ENCODE measurements at places on chromosomes 3 and 15.

- H3K4me1 ChIP-seq = no peaks in the 10 kb centered on the region
- no peaks in the 10 kb centered on the region for H3K27me3 ChIP-seq
- H3K4me3 ChIP-seq = no peak overlapping the region
- DNase-seq = no peak
Observed at GRCh38 chr3:55426486-55426885, 60.6 kb downstream of the WNT5A start.

DNA sequence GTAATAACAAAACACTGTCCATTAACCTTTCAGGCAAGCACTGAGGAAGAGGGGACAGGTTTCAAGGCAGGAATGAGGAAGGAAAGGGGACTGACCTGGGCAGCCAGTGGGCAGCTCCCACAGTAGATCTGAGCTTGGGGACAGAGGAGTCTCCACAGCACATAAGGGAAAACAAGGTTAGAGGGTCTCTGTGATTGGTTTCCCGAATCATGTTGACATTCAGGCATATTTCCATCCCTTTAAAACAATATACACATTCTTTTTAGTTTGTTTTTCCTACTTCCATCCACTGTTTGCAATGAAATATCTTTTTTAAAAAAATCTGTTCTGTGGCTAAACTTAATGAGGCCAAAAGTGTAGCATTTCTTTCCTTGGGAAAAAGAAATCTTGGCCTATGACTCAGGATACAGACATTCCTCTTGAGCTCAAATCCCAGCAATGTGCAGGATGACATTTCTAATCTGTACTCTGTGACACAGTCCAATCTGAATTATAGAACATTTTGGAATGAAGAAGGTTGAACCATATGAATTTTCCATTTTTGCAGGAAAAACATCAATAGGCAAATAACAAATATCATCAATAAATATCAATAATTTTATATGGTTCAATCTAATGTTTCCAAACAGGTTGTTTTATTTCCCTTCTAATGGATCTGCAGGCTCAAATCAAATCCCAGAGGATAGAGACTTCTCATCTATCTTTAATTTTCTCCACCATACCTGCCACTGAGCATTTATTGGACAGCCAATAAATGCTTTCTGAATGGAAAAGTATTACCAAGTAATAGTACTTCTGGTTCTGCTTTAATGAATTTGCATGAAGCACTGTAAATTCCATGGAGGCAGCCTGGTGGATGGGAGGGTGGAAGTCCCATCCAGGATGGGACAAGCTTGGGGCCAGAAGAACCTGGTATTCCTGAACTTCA, 54.1 kb downstream of the ITGB5 start:
- H3K27ac ChIP-seq = peak overlapping the region; percentile 88
- H3K4me1 ChIP-seq = peaks cover 95% of the 10 kb centered on the region
- no peak for DNase-seq
- no peaks in the 10 kb centered on the region for H3K36me3 ChIP-seq
- no peak overlapping the region for H3K4me3 ChIP-seq

DNA sequence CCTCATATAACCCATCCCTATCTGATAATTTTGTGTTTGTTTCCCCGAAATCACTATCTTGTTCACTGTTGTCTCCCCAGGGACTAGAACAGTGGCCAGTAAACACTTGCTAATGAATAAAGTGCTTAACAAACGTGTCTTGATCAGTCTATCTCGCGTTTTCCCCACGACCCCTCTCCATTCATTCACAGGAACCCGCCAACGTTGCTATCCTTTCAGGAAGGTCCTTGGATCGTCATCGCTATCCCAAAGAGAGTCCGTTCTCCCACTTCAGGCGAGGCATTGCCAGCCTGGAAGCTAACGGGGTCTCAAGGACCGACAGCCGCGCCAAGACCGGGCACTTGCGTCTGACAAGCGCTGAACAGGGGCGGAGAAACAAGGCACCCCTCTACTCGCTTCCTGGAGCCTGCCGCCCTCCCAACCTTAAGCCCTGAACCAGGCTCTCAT, 344 bp downstream of the LINS1 start:
- H3K4me1 ChIP-seq = peaks cover 35% of the 10 kb centered on the region
- no peaks in the 10 kb centered on the region for H3K27me3 ChIP-seq
- no peak for DNase-seq
- peak overlapping the region; percentile 30 for H3K27ac ChIP-seq
- peak overlapping the region; percentile 94 for H3K4me3 ChIP-seq
- no peaks in the 10 kb centered on the region for H3K36me3 ChIP-seq

DNA sequence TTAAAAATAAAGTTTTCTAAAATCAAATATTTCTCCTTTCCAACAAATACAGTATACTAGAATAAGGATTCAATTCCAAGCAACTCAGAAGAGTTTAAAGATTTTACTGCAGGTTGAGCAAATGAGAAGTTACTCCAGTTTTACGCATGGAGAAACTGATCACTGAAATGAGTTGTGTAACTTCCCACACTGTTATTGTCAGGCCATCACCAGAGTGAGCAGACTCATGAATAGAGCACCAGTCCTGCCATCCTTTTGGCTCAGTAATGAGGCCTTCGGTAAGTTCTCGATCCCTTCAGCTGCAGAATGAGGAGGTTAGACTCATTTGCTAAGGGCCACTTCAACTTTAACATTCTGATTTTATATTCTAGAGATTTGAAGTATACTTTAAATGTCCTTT, 48.1 kb downstream of the OSBPL10 start:
- no peaks in the 10 kb centered on the region for H3K27me3 ChIP-seq
- no peak overlapping the region for H3K27ac ChIP-seq
- H3K4me1 ChIP-seq = peaks cover 15% of the 10 kb centered on the region
- H3K4me3 ChIP-seq = no peak overlapping the region
- H3K36me3 ChIP-seq = no peaks in the 10 kb centered on the region

DNA sequence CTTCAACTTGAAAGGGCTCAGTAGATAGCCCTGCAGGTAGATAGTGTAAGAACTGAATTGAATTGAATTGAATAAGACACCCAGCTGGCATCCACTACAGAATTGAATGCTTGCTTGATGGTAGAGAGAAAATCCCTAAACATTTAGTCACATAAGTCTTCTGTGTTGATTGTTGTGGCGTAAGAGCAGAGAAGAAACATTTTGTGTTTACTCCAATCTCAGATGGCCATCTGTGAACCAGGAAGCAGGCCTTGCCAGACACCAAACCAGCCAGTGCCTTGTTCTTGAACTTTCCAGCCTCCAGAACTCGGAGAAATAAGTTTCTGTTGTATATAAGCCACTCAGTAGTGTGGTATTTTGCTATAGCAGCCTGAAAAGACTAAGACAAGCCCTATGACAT, 43.6 kb downstream of the SST start:
- DNase-seq = no peak
- no peak overlapping the region for H3K4me3 ChIP-seq
- no peaks in the 10 kb centered on the region for H3K4me1 ChIP-seq
- no peak overlapping the region for H3K27ac ChIP-seq

GRCh38 chr15:100951965-100952364, 32.8 kb downstream of the LRRK1 start:
- no peaks in the 10 kb centered on the region for H3K27me3 ChIP-seq
- H3K4me3 ChIP-seq = no peak overlapping the region
- DNase-seq = no peak

GRCh38 chr3:127628788-127629466, at the start of gene PODXL2:
PODXL2 (plus strand) TSS chr3:127629185; CDS start chr3:127629220, 35 bp downstream.
- H3K36me3 ChIP-seq = no peaks in the 10 kb centered on the region
- H3K27ac ChIP-seq = no peak within 1 kb of the TSS
- no peaks in the 10 kb centered on the region for H3K27me3 ChIP-seq
- DNase-seq = no peak
- H3K4me1 ChIP-seq = peaks cover 3% of the 10 kb centered on the region

DNA sequence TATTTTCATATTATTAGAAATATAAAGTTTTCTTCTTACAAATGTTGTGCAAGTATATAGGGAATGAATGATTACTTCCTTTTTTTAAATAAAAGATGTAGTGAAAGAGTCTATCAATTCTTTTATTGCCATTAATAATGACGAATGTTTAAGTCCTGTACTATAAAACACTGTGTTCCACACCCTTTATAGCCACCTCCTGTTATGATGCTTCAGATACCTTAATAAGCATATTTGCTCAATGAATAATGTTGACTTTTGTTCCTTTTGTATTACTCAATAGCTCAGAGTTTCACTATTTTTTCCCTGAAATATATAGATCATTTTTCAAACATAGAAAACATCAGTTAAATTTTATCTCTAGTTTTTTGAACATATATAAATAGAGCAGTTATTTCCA, 378.2 kb upstream of the THBS1 start:
- H3K4me1 ChIP-seq = no peaks in the 10 kb centered on the region
- H3K4me3 ChIP-seq = no peak overlapping the region
- no peaks in the 10 kb centered on the region for H3K36me3 ChIP-seq
- no peak for DNase-seq

DNA sequence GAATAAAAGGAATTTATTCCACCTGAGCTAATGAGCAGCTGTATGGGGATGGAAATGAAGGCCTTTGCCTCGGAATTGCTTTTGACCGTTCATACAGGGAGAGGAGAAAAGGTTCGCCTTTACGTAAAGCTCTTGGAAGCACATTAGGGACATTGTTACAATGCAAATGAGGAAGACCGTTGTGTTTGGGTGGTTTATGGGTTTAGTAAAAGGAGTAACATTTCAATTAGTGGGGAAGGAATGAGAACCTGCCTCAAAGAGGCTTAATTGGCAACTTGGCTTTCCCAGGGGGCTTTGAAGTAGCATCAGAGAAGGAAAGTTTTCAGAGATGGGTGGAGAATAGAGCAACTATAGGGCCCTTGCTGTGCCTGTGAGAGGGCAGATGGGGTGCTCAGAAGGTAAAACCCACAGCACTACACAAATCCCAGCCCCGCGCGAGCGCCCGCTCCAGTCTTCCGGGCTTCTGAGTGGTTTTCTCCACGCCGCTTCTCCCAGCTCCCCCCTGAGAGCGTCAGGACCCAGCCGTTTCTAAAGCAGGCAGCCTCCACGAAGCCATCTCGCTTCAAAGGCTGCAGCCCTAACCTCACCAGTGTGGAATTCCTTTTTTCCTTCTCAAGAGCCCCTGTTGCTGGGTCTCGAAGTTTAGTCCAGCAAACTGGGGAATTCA, 192.0 kb upstream of the HES1 start:
- H3K27me3 ChIP-seq = no peaks in the 10 kb centered on the region
- no peak overlapping the region for H3K4me3 ChIP-seq
- no peak overlapping the region for H3K27ac ChIP-seq
- no peaks in the 10 kb centered on the region for H3K36me3 ChIP-seq
- no peak for DNase-seq

GRCh38 chr15:39317225-39317624, 263.7 kb upstream of the THBS1 start:
- H3K4me1 ChIP-seq = no peaks in the 10 kb centered on the region
- no peak for DNase-seq

GRCh38 chr15:44804298-44805046, 68.1 kb downstream of the TRIM69 start:
- H3K4me3 ChIP-seq = no peak overlapping the region
- no peaks in the 10 kb centered on the region for H3K27me3 ChIP-seq
- no peaks in the 10 kb centered on the region for H3K4me1 ChIP-seq
- no peak for DNase-seq
- H3K36me3 ChIP-seq = no peaks in the 10 kb centered on the region
- no peak overlapping the region for H3K27ac ChIP-seq

DNA sequence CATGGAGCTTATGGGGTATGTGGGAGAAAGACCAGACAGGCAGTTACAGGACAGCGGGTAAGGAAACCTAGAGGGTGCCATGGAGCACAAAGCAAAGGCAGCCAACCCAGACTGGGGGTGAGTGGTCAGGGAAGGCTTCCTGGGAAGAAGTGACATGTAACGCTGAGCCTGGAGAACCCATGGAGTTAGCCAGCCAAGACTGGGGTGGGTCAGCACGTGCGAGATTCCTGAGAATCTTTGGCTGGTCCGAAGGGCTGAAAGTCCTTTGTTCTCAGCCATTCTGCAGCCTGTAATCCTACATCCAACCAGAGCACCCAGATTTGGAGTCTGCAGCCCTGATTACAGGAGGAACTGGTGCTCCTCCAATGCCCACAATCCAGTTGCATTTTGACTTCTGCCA, 120.1 kb upstream of the WNT5A start:
- DNase-seq = no peak
- H3K27ac ChIP-seq = no peak overlapping the region
- H3K36me3 ChIP-seq = no peaks in the 10 kb centered on the region
- no peaks in the 10 kb centered on the region for H3K4me1 ChIP-seq
- H3K27me3 ChIP-seq = no peaks in the 10 kb centered on the region

- H3K4me3 ChIP-seq = no peak overlapping the region
- peaks cover 27% of the 10 kb centered on the region for H3K4me1 ChIP-seq
- H3K27me3 ChIP-seq = no peaks in the 10 kb centered on the region
- no peak for DNase-seq
- H3K36me3 ChIP-seq = no peaks in the 10 kb centered on the region
- H3K27ac ChIP-seq = no peak overlapping the region
Observed at GRCh38 chr3:141528800-141529199, 42.0 kb downstream of the RASA2 start.

DNA sequence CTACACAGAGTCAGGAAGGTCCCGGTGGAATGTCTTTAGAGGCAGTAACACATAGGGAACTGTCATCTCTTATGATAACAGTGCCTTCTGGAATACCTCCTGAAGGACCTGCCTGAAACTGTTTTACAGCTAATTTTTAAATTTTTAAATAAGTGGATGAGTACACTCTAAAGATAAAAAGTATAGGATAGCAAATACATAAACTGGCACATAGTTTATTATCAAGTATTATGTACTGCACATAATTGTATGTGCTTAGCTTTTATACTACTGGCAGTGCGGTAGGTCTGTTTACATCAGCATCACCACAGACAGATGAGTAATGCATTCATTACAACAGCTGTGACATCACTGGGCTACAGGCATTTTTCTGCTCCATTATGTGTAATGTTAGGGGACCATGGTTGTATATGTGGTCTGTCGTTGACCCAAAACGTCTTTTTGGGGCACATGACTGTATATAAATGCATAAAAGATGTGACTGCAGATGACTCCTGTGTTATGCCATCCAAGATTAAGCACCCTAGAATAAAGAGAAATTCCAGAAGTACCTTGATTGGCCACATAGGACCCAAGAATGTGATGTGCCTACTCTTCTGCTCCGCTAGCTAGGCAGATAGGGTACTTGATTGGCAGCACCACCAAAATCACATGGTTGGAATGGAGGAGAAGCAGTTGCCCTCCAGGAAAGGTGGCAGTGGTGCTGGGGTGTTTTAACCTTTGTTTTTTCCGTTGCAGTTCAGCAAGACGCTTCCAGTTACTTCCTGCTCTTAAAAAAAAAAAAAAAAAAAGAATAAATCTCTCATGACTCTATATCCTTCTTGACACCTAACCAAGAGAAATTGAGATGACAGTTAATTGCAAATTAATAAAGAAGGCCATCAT, 3.3 kb downstream of the VPS8 start:
- no peak overlapping the region for H3K27ac ChIP-seq
- no peaks in the 10 kb centered on the region for H3K36me3 ChIP-seq
- H3K4me1 ChIP-seq = peaks cover 7% of the 10 kb centered on the region
- H3K27me3 ChIP-seq = no peaks in the 10 kb centered on the region
- no peak for DNase-seq
- no peak overlapping the region for H3K4me3 ChIP-seq

GRCh38 chr3:45011756-45012508, 14.2 kb upstream of the CLEC3B start:
- peak overlapping the region; percentile 90 for H3K27ac ChIP-seq
- H3K4me1 ChIP-seq = peaks cover 31% of the 10 kb centered on the region
- H3K4me3 ChIP-seq = peak overlapping the region; percentile 48
- H3K36me3 ChIP-seq = peaks cover 3% of the 10 kb centered on the region
- no peaks in the 10 kb centered on the region for H3K27me3 ChIP-seq

- no peak overlapping the region for H3K4me3 ChIP-seq
- DNase-seq = no peak
- H3K36me3 ChIP-seq = no peaks in the 10 kb centered on the region
- no peaks in the 10 kb centered on the region for H3K27me3 ChIP-seq
- no peak overlapping the region for H3K27ac ChIP-seq
Observed at GRCh38 chr15:91632176-91632575, 221.3 kb upstream of the SLCO3A1 start.
